ENCODE measurements at places on chromosomes 2 and 18.

- DNase-seq: no peak
Measured at GRCh38 chr18:23387265-23387664, 65.8 kb upstream of the RIOK3 start.

DNA sequence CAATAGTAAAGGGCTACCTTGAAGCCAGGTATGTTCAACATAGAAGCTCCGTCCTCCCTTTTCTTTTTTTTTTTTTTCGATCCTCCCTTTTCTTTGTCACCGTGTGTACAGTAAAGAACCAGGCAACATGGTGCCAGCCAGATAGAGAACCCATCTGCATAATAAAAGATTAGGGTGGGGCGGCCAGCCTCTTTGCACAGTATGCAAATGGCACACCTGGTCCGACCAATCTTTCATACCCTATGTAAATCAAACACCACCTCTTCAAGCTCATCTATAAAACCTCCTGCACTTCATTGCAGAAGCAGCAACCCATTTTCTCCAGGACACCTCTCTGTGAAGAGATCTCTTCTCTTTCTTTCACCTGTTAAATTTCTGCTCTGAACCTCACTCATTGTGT lies 7.3 kb upstream of the WDR33 start:
- DNase-seq: no peak

GRCh38 chr2:203781151-203781550 lies 74.7 kb downstream of the CD28 start:
- DNase-seq: no peak

- no peak for DNase-seq
Measured at GRCh38 chr2:237571551-237571950, 5.2 kb downstream of the PRLH start.

GRCh38 chr2:210199854-210200253 lies 25.4 kb downstream of the ACADL start:
- no peak for DNase-seq

GRCh38 chr2:71530211-71530610 lies 76.8 kb downstream of the DYSF start:
- no peak for DNase-seq

GRCh38 chr2:85900366-85900765 lies 11.6 kb upstream of the ST3GAL5 start:
- no peak for DNase-seq

- DNase-seq: peak; percentile 74
Measured at GRCh38 chr2:209423562-209424198, at the start of gene MAP2. TSS of gene MAP2 (plus strand) at chr2:209424047. CDS start at chr2:209653171, 229,124 bp downstream.

- DNase-seq: peak; percentile 79
Measured at GRCh38 chr2:70686577-70687460, 81.2 kb downstream of the ADD2 start.

DNA sequence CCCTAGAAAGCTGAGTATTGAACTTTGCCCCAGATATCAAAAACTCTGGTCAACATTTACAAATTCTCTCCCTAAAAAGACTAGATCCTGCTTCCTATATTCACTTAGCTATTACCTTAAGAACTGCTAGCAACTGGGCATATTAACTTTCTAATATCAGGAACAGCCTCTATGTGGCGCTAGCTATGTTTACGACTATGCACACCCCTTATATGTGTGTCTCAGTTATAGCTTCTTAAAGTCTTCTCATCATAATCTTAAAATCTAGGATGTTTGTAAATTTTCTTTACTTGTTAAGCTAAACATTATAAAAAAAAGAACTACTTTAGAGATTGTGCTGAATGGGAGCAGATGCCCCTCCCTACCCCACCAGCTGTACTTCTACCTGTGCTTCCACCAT lies 1.7 kb upstream of the STAMBP start:
- DNase-seq: peak; percentile 48

GRCh38 chr2:11798701-11799435 lies 52.4 kb downstream of the LPIN1 start:
- no peak for DNase-seq

DNA sequence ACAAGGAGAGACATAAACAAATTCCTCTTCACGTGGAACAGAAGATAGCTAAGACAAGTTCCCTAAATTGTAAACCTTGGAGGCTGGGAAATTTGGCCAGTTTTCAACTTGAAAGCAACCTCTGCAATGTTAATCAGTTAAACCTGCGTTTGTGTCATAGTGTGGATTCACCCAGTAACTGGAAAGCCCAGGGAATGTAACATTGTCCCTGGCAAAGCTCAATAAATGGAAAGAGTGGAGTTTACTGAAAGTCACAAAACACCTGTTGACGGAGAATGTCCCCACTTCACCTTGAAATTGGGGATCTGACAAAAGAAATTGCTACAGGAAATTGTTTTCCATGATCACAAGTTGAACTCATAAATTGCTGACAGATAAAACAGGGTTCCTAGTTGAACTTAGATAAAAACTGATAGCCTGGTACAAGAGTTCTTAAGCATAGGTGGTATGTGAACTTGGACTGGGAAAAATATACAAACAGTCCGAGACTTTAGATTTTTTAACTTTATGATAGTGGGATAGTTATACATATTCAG lies 15.0 kb upstream of the ME2 start:
- no peak for DNase-seq

DNA sequence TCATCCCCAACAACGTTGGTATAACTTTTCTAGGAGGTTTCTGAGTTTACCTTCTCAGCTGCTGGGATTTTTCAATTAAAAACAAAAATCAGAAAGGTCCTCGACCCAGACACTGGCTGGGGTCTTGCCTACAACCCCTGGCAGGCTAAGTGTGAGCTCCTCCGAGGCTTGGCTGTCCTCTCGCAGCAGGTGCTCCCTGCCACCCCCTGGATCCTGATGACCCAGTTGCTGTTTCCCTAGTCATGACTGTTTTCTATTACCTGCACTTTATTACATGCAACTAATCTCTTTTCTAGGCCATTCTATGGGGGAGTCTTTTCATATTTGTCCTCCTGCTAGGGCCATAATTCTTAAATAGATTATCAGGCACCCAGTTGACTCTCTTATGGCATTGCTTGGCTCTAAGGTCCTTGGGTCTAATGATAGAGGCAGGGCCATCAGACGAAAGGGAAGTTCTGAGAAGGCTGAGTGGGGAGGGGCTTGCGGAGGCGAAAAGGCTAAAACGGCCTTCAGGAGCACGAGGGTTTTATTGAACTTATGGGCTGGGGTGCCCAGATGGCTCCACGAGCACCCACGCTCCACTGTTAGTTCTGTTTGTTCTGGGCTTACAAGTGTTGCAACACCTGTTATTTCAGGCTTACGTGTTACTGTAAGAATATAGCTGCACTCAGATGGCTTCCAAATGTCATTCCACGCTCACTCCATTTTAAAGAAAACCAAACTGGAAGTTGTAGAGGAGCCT lies 166.0 kb downstream of the NCK2 start:
- DNase-seq: no peak

- no peak for DNase-seq
Measured at GRCh38 chr2:3334392-3335345, 42.9 kb downstream of the EIPR1 start.

- no peak for DNase-seq
Measured at GRCh38 chr2:60843006-60843405, 38.4 kb upstream of the REL start.

GRCh38 chr2:38446418-38446817 lies 69.3 kb upstream of the ATL2 start:
- peak; percentile 18 for DNase-seq

DNA sequence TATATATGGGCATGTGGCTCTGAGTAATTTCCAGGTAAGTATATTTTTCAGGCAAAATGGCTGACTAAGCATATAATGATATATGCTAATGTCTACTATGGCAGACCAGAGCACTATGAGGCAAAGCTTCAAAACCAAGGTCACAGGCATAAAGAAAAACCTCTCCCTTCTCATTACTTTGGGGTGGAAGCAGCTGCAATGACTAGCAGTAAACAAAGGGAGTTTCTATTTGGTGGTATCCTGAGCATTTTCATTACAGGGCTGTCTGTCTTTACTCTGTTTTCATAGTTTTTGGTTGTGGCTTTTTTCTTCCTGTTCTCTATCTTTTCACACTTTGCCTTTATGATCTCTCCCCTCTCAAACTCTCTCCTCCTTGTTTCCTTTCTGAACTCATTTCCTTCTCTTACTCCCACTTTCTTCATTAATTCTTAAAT lies 15.6 kb downstream of the PDE6D start:
- DNase-seq: no peak

- no peak for DNase-seq
Measured at GRCh38 chr2:49032936-49033335, 121.4 kb downstream of the FSHR start.

DNA sequence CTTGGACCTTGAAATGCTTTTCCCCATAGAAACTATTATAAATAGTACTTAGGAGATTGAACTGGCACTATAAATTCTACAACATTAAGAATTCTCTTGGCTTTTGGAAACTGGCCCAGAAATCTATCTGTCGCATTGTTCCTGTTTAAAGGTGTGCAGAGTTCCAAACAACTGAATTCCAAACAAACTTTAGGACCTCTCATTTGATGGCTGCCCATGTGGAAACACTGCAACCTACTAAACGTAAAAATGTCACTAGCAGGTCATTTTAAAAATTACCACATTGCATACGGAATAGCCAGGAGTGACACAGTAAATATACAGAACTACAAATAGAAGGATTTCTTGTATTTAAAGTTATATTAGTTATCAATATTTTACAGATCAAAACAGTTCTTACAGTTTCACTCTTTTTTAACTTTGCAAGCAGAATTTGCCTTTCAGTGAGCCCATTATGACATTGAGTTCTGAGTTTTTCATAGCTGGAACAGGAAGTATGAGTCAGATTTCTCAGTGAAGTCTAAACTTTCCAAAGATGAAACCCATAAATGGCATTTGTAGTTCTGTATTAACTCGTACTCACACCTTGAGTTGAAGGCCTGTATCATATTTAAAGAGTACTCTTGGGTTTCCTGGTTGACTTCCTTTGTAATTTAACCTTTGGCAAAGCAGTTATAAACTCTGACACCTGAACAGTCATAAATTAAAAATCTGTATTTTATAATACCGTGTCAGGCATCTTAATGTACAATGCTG lies 142.3 kb upstream of the BOD1L2 start:
- no peak for DNase-seq

GRCh38 chr2:105458076-105458475 lies 59.2 kb upstream of the FHL2 start:
- no peak for DNase-seq

DNA sequence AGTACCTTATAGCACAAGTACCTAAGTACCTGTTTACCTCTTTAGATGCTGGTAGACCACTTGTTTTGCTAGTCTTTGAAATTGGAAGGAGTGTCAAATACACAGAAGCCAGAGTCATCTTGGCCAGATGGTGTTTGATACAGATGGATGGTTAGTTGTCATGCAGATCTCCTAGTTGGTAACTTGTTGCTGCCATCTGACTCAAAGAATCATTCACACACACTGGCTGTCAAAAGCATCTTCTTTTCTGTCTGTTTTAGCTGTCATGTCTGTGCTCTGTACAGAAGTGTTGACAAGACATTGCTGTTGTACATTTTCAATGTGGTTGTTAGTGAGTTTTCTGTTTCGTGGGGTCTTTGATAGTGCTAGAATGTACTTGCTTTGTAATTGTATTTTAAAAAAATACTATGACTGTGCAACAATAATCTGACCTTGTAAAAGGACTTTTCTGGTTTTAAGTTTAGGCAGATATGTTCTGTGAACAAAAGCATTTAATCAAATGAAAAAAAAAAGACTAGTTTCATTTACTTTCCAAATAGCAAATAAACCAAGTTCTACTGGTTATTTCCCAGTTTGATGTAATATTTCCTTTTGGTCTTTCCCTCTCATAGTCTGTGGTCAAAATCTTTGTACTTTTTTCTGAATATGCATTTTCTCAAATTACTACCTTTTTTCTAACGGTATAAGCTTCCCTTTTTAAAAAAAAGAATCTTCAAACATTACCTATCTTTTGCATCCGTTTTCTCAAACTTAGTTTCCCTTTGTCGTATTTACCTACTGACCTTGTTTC lies 39.9 kb downstream of the TANK start:
- DNase-seq: no peak

DNA sequence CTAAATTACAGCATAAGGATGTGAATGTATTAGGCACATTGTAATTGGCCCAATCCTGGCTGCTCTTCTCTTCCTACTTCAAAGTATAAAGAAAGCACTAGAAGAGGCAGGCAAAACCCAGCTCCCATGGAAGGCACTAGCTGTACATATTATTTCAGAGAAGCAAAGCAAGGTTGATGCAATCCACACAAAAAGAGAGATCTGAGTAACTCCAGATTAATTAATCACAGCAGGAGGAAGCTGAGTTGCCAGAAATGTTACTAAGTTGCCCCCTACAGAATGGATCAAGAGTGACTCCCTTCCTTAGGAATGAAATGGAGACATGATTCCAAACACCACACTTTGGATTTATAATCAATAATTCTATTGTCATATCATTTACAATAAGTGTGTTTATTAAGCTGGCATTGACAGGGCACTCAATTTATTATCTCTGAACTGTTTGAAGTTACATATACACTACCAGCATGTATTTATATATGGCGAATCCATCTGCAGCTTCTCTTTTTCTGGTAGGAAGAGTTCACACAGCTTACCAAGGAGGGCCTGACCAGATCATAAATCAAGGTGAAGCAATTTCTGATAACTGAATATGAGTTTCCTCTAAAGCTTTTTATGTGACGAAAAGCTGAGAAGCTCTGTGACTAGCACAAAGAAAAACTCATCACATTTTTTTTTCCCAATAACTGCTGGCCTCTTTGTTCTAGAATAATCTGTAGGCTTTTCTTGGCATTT lies 393.1 kb upstream of the LYPD1 start:
- no peak for DNase-seq

DNA sequence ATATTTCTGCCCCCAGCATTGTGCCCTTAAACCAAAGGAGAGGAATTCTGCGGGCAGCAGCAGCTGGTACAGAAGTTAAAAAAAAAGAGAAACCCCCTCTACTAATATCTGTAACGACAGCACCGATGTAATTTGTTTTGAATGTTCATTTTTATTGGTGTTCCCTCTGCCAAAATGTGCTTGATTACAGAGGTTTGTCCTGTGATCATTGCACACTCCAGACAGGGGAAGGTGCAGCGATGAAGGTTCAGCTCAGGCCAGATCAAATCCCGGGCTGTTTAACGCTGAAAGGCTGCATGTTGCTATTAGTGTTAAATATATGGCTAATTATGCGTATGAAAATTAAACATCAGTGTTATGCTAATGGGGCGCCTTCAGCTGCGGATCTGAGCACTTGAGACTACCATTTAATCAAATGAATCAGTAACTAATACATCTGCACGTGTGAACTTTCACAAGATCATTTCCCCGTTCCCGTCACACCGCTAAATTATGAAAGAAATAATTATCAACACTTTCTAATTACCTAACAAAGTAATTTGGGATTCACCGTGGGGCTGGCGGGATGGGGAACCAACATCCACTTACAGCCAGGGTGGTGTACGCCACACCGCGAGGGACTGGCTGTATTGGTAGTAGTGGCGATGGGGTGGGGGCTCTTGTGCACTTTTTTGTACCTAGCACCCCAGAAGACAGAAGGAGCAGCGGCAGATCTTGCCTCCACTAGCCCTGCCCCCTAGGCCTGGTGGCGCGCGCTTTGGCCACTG lies 1.5 kb upstream of the DLX1 start:
- DNase-seq: no peak

GRCh38 chr2:50181212-50181611 lies 850.7 kb downstream of the NRXN1 start:
- no peak for DNase-seq
